ENCODE measurements at places on chromosomes 11 and 22.

- DNase-seq, result no peak
Measured at GRCh38 chr22:27766679-27767078, 34.9 kb downstream of the MN1 start.

DNA sequence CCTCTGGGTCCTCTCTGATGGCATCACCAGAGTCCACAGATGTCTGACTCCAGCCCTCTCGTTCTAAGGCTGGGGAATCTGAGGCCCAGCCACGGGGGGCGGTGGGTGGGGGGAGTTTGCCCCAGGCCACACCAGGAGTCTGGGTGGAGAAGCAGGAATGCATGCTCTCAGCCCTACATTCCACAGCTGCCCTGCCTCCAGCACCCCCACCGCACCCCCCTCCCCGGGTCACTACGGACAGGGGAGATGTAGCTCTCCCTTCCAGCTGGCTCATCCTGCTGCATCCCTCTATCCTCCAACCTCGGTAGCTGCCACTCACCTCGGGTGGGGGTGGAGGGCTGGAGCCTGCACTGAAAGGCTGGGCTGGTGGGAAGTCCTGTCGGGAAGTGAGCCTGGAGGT lies 2.3 kb upstream of the PVALB start:
- no peak for DNase-seq

GRCh38 chr22:26893173-26894110 lies 236.1 kb downstream of the MIAT start:
- no peak for DNase-seq

- no peak for DNase-seq
Measured at GRCh38 chr11:21396342-21397008, 727.1 kb downstream of the NELL1 start.

DNA sequence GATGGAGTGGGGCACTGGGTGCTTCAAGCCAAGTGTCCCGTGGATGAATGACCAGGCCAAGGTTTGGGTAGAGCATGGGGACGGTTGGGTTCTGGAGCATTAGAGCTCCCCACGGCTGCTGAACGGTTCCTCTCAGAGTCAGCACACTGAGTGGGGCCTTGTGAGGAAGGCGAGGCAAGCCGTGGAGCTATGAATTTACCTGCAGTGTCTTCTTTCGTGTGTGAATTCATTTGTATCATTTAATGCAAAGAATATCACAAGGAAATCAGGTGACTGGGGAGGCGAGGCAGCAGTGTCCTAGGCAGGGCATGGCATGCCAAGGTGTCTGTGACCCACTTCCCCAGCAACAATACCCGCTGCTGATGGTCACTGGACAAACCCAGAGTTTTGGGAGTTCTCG lies 343.5 kb upstream of the B3GAT1 start:
- no peak for DNase-seq

DNA sequence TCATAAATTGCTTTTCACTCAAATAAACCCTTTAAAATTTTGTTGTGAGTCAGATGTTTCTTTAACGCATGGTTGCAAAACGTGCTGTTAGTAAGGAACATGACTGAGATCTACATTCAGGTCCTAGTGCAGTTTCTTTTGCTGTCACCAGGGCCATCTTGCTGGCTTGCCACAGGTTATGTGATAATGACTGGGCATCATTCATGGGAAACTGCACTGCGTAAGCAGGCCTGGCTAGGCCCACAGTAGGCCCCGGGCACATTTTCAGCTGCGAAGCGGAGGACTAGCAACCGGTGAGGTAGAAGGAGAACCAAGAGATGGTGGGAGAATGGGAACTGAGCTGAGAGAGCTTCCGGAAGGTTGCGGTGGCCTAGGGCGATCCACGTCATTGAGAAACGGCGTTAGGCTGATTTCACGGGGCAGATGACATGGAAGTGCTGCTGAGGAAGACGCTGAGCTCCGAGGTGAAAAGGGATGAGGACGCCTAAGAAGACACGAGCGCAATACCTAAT lies 3.2 kb upstream of the KLHDC7B start:
- no peak for DNase-seq

GRCh38 chr11:116613206-116613875 lies 159.4 kb downstream of the BUD13 start:
- DNase-seq, result no peak

- DNase-seq, result no peak
Measured at GRCh38 chr11:77215106-77215505, 86.4 kb downstream of the GDPD4 start.

GRCh38 chr11:28961726-28962125 lies 853.5 kb downstream of the METTL15 start:
- DNase-seq, result no peak

- DNase-seq, result no peak
Measured at GRCh38 chr11:126337474-126338241, 17.8 kb upstream of the ST3GAL4 start.

DNA sequence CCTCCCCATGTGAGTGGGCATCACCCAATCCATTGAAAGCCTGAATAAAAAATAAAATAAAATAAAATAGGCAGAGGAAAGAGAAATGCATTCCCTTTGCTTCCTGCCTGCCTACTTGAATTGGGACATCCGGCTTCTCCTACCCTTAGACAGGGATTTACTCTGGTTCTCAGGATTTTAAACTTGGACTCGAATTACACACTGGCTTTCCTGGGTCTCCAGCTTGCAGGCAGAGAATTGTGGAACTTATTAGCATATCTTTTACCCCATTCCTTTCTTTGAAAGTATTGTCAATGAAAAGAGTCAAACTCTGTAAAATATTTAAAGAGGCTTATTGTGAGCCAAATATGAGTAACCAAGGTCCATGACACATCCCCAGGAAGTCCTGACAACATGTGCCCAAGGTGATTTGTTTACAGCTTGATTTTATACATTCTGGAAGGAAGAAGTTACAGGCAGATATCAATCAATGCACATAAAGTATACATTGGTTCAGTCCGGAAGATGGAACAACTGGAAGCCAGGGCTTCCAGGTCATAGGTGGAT lies 78.4 kb upstream of the CCDC90B start:
- DNase-seq, result no peak

GRCh38 chr22:39530116-39530515 lies 2.4 kb downstream of the RPS19BP1 start:
- no peak for DNase-seq

DNA sequence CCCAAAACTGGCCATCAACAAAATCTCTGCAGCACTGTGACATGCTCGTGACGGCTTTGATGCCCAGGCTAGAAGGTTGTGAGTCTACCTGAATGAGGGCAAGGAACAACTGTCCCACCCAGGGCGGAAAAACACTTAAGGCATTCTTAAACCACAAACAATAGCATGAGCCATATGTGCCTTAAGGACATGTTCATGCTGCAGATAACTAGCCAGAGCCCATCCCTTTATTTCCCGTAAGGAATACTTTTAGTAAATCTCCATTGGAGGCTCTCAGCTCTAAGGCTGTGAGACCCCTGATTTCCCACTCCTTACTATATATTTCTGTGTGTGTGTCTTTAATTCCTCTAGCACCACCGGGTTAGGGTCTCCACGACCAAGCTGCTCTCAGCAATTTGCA lies 3.4 kb downstream of the CHORDC1 start:
- DNase-seq, result no peak

- DNase-seq, result no peak
Measured at GRCh38 chr11:36399745-36400144, 103.7 kb downstream of the PRR5L start.

GRCh38 chr22:31344578-31345330 lies 1.4 kb downstream of the PATZ1 start:
- DNase-seq, result peak; percentile 65

GRCh38 chr22:46198274-46198673 lies 47.9 kb downstream of the PPARA start:
- no peak for DNase-seq

DNA sequence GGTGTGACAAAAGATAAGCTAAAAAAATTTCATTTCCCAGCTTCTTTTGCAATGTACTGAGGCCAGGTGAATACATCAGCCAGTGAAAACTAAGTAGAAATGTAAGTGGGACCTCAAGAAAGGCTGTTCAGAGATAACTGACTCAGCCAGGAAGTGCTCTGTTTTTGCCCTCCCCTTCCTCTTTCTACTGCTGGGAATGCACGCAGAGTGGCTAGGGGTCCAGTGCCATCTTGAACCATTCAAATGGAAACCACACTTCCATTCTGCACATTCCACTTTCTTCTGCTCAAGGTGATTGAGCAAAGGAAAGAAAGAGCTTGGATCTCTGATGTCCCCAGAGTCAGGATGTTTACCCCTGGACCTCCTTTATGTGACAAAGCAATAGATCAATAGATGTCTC lies 27.8 kb upstream of the LMO2 start:
- DNase-seq, result no peak

- no peak for DNase-seq
Measured at GRCh38 chr11:113906516-113906915, 1.9 kb downstream of the HTR3B start.

DNA sequence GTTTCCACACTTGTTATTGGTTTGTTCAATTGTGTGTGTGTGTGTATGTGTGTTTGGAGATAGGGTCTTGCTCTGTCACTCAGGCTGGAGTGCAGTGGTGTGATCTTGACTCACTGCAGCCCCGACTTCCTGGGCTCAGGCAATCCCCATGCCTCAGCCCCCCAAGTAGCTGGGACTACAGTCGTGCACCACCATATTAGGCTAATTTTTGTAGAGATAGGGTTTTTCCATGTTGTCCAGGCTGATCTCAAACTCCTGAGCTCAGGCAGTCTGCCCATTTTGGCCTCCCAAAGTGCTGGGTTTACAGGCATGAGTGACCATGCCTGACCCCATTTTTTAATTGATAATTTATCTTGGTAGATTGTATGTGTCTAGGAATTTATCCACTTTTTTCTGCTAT lies 263.7 kb downstream of the DYNC2H1 start:
- DNase-seq, result no peak

DNA sequence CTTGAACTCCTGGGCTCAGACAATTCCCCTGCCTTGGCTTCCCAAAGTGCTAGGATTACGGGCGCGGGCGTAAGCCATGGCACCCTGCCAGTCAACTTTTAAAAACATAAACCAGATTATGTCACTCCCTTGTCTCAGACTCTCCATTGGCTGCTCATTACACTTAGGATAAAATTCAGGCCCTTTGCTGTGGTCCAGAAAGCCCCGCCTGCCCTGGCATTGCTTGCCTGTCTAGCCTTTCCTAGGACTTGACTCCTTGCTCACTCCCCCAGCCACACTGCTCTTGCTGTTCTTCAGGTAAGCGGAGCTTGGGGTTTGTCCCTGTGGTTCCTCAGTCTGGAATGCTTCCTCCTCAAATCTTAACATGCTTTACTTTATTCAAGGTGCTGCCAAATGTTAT lies 30.5 kb downstream of the DIXDC1 start:
- DNase-seq, result no peak

DNA sequence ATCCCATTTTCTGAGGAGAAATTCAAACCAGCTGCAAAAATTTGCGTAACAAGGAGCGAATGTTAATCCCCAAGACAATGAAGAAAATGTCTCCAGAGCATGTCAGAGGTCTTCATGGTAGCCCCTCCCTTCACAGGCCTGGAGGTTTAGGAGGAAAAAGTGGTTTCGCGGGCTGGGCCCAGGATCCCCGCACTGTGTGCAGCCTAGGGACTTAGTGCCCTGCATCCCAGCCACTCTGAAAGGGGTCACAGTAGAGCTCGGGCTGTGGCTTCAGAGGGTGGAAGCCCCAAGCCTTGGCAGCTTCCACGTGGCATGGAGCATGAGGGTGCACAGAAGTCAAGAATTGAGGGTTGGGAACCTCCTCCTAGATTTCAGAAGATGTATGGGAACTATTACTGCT lies 87.4 kb downstream of the BRD1 start:
- DNase-seq, result no peak

- DNase-seq, result no peak
Measured at GRCh38 chr11:65476632-65477148, 22.2 kb upstream of the MALAT1 start.

DNA sequence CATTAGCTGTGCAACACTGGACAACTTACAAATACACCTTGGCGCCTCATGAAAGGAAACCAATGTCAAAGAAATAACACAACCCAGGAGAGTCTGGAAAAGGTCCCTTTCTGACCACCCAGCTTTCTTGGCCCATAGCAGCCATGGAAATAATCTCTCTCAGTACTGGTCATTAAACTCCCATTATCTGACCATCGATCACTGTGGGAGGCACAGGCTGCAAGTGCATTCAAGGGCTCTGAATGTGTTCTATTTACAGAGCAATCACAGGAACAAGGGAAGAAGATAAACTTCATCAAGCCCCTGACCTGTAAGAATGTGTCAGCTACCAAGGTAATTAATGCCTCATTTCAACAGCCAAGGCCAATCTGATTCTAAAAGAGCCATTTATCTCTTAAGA lies 40.1 kb downstream of the CTSC start:
- DNase-seq, result no peak

- peak; percentile 70 for DNase-seq
Measured at GRCh38 chr22:35023692-35024363, 42.1 kb upstream of the ISX start.

DNA sequence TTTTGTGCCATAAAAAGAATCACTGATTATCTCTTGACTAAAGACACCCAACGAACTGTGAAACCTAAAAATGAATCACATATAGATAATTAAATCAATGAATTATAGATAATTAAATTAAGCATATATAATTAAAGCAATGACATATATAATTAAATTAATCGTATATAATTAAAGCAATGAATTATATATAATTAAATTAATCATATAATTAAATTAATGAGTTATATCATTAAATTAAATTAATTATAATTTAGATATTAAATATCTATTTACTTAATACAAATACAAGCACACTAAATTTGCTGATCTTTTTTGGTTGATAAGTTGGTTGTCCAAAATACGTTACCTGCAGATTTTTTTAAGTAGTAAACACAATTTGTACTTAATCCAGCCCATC lies 30.9 kb downstream of the POU2AF1 start:
- DNase-seq, result no peak

DNA sequence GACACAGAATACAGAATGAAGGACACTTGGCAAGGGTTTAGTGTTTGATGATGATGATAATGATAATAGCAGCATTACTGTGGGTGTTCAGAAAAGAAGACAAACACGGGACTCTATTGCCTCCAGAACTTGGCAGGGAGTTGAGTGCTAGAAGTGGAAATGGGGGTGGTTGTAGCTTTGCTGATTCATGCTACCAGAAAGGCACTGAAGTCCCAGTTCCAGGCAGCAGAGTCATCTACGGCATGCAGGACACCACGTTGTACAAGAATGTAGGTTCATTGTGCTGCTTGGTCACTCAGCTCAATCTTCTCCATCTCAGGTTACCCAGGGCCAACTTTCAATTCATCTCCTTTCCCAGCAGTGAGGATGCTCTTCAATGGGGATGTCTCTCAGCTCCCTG lies 115.7 kb downstream of the NTM start:
- no peak for DNase-seq

- peak; percentile 33 for DNase-seq
Measured at GRCh38 chr11:111137846-111138245, 107.7 kb upstream of the POU2AF2 start.

DNA sequence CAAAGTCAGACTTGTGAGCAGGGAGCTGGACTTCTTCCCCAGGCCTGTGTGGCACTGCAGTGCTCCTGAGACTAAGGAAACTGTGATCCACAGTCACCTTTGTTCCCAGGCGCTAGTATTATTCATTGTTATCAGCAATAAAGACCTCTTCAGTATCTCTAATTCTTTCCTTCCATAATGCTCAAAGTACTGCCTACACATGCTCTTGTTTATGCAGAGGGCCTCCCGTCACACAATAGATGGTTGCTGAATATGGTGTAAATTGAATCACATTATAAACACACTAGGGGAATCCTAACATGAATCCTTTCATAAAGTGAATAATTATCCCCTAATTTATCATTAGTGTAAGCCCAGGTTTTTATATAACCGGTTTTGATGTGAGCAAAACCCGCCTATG lies 493.3 kb downstream of the BUD13 start:
- no peak for DNase-seq
